H9 (cell line): ENCODE measurements at places on chromosomes 6 and 20. TPM values are rescaled to one million over a fixed set of nuclear protein-coding genes. Genes with fewer than 3 reads are reported as not detected.

DNA sequence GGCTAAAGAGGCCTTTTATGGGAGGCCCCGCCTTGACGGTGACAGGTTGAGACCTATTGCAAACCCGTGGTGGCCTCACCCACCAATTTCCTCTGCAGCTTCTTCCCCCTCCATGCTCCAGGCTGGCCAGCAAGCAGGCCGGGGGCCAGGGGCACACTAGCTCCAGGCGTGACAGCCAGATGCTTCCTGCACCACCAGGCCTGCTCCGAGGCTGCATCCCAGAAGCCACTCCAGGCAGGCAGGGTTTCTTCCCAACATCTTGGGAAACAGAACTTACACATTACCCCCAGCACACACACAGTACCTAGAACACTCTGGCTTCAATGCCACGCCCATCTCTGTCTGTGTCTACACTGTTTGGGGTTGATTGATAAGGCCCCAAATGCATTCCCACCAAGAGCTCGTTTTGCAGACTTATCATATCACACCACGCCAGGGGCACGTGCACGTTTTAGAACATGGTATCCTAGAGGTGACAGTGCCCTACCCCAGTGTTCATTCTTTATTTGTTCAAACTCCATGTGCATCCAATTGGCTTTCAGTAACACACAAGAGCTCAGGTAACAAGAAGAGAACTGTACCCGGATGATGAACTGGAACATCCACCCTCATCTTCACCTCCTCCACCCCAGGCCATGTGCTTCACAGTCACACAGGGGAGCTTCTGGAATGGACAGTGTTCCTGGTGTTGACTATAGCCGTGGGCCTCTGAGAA is 221.4 kb upstream of the RREB1 start:
- no peak for DNase-seq

C6orf118 gene
- not detected in 2 replicates for total RNA-seq

- no peak for DNase-seq
Observed at GRCh38 chr6:157952861-157953351, 28.8 kb upstream of the SYNJ2 start.

MICB gene
- 6.2 and 6.8 TPM in 2 replicates for total RNA-seq

GRCh38 chr6:9161731-9162130 is 726.4 kb upstream of the SLC35B3 start:
- no peak for DNase-seq

DNA sequence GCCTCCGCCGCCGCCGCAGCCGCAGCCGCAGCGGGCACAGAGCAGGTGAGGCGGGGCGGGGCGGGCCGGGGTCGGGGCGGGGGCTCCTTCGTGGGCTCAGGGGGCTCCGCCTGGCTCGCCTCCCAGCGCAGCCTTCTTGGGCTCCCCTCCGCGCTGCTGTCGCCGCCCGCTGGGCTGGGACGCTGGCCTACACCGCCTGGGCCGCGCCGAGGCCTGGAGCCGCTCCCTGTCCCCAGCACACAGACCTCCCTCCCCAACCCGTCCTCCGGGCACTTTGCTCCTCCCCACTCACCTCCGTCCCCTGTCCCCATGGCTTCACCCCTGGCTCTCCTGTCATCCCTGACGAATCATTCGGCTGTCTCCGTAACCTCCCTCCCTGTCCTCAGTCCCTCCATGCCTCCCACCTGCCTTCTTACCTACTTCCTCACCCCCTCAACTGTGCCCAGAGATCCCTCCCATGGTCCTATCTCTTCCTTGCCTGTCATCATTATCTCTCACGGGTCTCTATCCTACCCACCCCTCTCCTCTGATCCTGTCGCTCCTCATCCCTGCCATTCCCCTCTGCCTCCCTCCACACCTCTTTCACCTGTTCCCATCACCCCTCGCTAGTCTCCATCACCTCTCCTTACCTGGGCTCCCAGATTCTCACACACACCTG is 512 bp downstream of the TTBK1 start:
- peak; percentile 39 for DNase-seq

SLC22A2 gene
- total RNA-seq: 0.86 and 1.0 TPM in 2 replicates

DNA sequence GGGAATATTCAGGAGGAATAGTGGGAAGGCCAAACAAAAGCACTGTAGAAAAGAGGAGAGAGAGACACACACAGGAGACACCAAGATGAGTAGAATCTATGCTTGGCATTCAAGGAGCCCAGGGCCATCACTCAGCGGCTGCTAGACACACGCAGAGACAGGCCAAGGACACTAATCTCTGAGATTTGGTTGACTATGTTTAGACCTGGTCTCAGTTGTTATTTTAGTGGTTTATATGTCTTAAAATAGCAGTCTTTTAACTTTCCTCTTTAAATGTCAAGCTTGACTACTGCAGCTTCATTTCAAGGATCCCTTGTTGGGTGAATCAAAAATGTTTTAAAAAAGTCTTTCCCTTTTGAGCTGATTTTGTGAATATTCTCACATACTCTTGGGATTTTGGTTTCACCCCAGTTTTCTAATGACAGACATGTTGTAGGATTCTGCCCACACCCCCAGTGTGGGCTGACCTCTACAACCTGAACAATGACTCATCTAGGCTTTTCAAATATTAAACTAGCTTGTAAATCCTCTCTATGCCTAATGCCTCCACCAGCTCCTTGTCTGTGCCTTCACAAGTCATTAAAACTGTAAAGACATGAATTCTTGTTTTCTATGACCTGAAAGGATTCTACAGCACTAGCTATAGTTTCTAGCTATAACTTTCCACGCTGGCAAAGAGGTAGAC is 142.7 kb upstream of the EXOC2 start:
- DNase-seq: no peak

- DNase-seq: no peak
Observed at GRCh38 chr20:11976966-11977365, 59.3 kb downstream of the BTBD3 start.

GRCh38 chr6:125175466-125176048 is 22.0 kb downstream of the TPD52L1 start:
- DNase-seq: no peak

GRCh38 chr20:62232194-62232593 is 6.1 kb upstream of the OSBPL2 start:
- DNase-seq: no peak

DNA sequence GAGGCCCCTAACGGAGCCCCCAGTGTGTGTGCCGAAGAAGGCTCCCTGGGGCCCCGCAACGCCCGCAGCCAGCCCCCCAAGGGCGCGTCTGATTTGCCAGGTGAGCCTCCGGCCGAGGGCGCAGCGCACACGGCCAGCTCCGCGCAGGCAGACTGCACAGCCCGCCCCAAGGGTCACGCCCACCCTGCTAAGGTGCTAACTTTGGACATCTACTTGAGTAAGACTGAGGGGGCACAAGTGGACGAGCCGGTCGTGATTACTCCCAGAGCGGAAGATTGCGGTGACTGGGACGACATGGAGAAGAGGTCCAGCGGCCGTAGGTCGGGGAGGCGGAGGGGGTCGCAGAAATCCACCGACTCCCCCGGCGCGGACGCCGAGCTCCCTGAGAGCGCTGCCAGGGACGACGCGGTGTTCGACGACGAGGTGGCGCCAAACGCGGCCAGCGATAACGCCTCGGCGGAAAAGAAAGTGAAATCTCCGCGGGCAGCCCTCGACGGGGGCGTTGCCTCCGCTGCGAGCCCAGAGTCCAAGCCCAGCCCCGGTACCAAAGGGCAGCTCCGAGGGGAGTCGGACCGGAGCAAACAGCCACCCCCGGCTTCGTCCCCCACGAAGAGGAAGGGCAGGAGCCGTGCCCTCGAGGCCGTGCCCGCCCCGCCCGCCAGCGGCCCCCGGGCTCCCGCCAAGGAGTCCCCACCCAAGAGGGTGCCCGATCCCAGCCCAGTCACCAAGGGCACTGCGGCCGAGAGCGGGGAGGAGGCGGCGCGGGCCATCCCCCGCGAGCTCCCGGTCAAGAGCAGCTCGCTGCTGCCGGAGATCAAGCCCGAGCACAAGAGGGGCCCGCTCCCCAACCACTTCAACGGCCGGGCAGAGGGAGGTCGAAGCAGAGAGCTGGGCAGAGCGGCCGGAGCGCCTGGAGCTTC is 117.0 kb downstream of the RTN4IP1 start:
- DNase-seq: peak; percentile 55

MOG gene
- total RNA-seq: 0.55 and 0.83 TPM in 2 replicates

DNA sequence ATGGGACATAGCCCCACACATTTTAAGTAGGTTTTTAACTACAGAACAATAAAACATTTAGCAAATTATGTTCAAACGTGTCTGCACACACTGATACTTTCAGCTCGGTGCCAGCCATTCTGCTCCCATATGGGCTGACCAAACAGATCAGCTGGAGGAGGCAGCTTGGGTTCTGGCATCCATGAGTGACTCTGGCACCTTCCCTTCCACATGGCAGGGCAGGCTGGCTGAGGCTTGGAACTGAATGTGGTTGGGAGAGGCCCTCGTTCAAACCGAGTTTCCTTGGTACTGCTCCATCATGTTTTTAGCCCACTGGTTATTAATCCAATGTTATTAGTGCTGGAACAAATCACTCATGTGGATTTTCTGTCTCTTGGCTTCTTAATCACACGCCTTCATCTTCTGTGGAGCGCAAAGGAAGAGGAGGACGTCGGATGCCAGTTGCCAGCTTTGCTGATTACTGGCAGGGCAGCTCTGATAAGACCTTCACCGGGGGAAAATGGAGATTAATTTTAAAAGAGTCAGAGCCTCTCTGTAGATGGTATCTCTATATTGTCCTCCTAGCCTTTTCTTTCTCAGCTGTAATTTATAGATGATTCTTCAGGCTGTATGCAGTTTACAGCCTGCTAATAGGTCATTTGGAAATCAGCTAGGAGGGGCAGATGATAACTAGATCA is 93.1 kb upstream of the TIAM2 start:
- DNase-seq: no peak

EFCAB8 gene
- total RNA-seq: 0.09 TPM in 1 of 2 replicates, not detected in the other

GRCh38 chr20:47379433-47380150 is 23.1 kb upstream of the ZMYND8 start:
- no peak for DNase-seq

DNA sequence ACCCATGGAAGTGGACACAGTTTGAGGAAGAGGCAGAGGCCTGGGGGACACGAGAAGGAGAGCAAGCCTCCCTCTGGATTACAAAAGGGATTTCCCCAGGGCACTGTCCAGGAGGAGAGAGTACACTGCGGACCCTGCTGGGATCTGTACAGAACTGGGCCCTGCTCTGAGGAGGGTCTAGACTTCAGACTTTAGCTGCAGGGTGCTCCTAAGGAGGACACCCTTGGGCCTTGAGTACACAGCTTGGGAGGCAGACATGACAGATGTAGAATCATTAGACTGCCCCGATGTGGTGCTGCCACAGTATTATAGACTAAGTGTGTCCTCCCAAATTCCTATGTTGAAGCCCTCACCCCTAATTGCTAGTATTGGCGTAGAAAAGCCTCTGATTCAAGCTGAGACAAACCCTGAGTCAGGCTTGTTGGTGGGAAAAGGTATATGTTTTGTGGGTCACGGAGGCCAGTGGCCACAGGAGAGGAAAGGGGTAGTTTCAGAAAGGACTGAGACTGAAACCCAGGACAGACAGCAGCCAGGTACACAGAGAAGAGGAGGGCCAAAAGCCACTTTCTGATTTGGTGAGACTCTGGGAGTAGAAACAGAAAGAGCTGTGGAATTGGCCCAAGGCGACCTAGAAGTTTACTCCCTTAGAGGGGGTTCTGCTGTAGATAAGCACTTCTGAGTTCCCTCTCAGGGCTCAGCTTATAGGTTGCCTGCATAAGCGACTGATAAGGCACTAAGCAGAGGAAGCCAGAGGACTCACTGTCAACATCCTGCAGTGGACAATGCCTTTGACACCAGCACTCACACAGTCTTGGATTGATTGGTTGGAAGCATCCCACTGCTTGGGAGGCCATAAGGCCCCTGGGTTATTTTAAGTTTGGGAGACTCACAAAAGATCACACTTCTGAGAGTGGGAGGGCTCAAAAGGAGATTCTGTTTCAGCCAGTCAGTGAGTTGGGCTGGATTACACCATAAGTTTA is 16.5 kb upstream of the SH3BGRL2 start:
- no peak for DNase-seq

PDE7B gene
- total RNA-seq: not detected in 2 replicates

DNA sequence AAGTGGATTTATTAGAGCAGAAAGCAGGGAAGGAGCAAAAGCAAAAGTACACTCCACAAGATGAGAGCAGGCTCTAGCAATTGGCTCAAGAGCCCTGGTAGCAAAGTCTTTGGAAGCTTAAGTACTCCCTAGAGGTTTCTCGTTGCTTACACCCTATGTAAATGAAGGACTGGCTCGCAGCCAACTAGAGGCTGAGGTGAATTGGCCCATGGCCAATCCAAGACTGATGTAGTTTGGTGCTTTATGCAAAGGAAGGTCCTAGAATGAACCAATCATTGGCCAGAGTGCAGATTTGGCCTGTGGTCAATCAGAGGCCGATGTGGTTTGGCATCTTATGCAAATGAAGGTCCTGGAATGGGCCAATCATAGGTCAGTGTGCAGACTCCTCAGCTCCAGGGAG is 191.3 kb upstream of the ARID1B start:
- DNase-seq: no peak

GRCh38 chr6:2817903-2818443 is 23.7 kb downstream of the SERPINB1 start:
- no peak for DNase-seq

DNA sequence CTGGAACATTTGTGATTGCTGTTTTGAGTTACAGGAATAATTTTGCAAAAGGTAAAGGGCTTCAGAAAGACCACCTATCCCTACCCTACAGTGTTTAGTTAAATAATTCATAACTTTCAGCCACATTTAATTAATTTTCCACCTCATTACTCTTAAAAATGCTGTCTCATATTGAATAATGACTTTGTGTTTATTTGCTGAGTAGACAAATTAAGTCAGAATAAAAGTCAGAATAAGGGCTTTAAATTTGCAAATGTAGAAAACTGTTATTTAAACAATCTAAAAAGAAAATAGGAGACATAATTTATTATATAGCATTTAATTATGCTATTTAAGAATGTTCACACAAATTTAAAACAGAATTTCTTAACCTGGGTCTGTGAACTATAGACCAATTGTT is 293.7 kb upstream of the RIMS1 start:
- DNase-seq: no peak

PAX1 gene
- total RNA-seq: not detected in 2 replicates
